Bronchial epithelial cell (primary cell): ENCODE measurements at places on chromosomes 3 and 15. TPM values are rescaled to one million over a fixed set of nuclear protein-coding genes. Genes with fewer than 3 reads are reported as not detected.

RARB gene
- total RNA-seq, result 0.13 and 0.26 TPM in 2 replicates

NEK11 gene
- total RNA-seq, result 2.1 and 8.4 TPM in 2 replicates

TIMP4 gene
- 1.1 and 2.6 TPM in 2 replicates for total RNA-seq

SLMAP gene
- total RNA-seq, result 50.3 and 67.5 TPM in 2 replicates

VEPH1 gene
- total RNA-seq, result 0.64 and 1.3 TPM in 2 replicates

LRRC2 gene
- under 0.01 and 0.26 TPM in 2 replicates for total RNA-seq

RSL24D1 gene
- total RNA-seq, result 155 and 174 TPM in 2 replicates
